ENCODE measurements at places on chromosomes 5 and 9.

DNA sequence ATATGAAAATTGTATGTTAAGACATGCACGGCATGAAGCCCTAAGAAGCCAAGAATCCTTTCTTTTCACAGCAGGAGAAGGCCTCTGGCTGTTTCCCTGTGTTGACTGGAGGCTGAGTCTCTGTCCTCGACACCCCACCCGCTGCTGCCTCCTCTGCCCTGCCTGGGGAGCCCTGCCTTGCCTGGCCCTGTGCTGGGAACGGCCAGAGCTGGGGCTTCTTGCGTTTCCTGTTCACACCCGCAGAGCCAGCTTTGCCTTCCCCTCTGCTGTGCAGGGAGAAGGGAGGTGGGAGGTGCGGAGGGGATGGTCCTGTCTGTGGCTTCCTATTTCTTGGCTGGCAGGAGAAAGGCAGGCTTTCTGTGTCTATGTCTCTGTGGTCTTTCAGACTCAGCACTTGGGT lies 6.9 kb upstream of the GMCL2 start:
- no peak for DNase-seq

DNA sequence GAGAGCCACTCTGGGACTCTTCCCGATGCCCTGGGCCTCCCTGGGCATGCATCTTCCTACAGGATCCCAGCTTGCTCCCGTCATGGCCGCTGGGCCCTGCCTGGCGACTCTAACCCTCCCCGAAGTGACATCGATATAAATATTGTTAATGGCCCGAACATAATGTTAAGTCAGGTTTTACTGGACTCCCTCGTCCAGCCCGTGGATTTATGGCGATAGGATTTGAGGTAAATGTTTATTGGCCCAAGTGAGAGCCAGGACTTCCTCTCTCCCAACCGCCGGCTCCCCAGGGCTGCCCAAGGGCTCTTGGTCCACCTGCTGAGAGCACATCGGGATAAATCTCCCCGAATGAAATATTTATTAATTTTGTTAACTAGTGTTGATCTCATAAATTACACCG lies 246.3 kb downstream of the PBX3 start:
- no peak for DNase-seq

DNA sequence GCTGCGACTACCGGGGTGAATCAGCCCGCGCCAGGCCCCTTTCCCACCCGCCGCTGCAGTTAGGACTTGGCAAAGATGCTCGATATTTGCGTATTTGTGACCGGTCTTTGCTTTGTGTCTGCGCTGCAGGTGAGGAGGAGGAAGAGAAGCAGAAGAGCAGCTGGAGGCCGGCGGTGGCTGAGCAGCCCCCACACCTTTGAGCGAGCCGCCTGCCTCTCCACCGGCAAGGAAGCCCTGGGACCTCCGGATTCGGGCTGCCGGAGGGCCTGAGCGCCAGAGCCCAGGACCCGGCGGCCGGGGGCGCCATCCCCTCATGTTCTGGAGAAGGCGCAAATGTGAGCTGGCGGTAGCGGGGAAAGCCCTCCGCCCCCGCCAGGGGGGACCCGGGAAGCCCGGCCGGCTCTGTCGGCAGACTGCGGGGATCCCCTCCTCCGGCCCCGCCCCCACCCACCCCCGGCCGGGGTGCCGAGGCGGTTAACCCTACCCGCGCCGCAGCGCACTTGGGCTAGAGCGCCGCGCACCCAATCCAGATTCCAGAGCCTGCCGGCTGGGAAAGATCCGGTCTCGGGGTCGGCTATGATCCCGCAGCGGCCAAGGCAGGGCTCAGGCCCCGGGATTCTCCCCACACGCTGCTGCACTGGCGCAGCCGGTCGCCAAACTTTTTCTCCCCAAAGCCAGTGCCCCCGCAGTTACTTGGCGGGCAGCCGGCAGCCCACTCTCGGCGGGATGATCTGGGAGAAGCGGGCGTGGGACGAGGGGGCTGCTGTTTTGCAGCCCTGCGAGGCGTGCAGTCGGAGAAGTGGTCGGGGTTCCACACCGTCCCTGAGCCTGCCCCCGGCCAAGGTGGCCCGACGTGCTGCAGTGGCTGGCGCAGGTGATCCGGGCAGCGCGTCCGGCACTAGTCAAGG lies 800 bp upstream of the KCNN2 start:
- DNase-seq, result no peak

GRCh38 chr9:91073811-91074771 lies 272.5 kb downstream of the SYK start:
- no peak for DNase-seq

DNA sequence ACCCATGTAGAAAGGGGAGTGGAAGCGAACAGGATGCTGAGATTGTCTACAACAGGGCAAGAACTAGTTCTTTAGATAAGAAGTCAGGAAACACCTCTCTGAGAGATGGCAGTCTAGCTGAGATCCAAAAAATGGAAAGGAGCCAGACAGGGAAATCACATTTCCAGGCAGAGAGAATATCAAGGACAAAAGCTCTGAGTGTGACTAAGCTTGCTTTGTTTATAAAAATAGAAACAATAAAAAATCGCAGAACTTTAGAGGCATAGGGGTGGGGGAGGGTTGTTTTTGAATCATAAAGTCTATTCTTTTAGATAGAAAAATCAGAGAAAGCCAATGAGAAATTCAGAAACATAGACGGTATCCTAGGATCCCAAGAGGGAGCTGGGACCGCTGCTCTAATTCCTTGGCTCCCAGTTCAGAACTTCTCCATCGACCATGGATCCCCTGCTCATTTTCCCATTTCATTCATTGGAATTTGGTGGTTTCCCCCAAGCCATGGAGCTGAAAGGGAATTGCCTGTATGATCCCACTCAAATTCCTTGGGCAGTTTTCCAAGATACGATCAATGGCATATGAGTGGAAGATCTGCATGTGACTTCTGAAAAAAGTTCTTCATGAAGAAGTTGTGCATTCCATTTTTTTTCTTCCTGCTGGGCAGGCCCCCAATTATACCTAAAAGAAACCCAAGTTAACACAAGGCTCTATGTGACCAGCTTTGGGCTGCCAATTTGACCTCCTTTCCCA lies 182.0 kb downstream of the GRIA1 start:
- no peak for DNase-seq

GRCh38 chr9:116435706-116436105 lies 251.4 kb upstream of the TRIM32 start:
- no peak for DNase-seq

DNA sequence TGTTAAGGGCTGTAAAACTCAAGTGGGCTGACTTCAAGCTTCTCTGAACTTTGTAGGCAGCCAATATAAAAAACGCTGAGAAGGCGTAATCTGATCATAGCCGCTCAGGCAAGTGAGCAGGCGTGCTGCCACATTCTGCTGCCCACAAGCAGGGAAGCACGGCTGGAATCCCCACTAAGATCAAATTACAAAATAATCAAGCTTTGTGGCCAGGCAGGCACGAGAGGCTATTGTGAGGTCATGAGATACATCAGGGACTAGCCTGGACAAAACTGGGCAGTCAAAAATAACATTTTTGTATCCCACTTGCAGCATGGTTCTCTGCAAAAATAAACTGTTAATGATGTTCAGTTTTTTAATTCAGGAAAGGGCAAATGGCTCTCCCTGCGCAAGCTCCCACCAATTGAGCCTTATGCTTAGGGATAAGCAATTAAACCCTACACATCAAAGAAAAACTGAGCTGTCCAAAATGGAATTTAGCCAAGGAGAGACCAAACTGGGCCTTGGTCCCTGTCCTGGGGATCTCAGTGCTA lies 64.0 kb downstream of the POU5F2 start:
- DNase-seq, result no peak

DNA sequence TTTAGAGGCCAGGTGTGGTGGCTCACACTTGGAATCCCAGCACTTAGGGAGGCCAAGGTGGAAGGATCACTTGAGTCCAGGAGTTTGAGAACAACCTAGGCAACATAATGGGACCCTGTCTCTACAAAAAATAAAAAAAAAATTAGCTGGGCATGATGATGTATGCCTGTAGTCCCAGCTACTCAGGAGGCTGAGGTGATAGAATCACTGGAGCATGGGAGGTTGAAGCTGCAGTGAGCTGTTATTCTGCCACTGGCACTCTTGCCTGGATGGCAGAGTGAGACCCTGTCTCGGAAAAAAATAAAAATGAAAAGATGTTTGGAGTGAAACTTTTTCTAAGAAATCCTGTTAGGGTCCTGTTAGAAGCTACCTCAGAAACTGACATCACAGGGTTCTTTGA lies 24.2 kb downstream of the OCLN start:
- DNase-seq, result no peak

DNA sequence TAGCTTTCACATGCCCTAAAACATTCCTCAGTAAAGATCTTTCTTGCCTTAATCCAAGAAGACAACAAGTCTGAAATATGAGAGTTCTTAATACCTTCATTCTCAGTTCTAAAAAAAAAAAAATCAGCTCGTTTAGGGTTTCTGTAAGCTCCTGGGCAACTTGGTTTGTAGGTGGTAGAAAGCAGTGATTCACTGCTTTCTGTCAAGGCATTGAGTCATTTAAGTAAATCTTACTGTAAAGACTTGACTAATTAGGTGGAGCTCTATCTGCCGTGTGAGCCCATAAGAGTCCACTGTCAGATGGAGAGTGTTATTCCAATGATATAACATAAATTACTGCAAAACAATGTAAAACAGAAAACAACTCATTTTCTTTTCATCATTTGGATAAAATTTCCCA lies 56.1 kb upstream of the MAST4 start:
- DNase-seq, result no peak

- DNase-seq, result no peak
Measured at GRCh38 chr5:77437194-77437593, 54.9 kb downstream of the WDR41 start.

GRCh38 chr5:717143-717542 lies 24.0 kb upstream of the TPPP start:
- no peak for DNase-seq

DNA sequence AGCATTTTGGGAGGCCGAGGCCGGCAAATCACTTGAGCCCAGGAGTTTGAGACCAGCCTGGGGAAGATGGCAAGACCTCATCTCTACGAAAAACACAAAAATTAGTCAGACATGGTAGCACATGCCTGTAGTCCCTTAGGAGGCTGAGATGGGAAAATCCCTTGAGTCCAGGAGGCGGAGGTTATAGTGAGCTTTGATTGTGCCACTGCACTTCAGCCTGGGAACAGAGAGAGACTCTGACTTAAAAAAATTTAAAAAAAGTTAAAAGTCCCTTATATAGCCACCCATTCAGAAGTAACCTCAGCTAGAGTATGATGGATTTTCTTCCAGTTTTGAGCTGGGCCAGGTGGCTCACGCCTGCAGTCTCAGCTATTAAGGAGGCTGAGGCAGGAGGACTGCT lies 72.4 kb downstream of the UGCG start:
- DNase-seq, result no peak

All from T-helper 17 cell (primary cell).